ENCODE measurements at places on chromosomes 6 and 20.

DNA sequence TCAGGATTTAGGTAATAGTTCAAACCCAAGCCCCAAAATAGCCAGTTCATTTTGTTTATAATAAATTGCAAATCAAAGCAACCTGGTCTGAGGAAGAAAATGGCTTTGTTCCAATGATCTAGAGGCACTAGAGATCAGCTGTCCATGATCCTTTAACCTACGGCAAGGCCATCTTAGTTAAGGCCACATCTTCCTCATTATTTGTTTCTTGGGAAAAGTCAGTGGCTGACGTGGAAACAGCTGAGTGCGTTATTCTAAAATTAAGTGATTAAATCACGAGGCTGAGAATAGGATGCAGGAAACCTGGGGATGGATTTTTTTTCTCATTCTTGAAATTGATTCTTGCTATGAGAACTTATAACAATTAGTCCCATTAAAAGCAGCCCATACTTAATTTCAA is 10.1 kb upstream of the TENT5A start:
- no peak for DNase-seq

- DNase-seq = no peak
Measured at GRCh38 chr6:95208621-95209020, 368.7 kb upstream of the MANEA start.

DNA sequence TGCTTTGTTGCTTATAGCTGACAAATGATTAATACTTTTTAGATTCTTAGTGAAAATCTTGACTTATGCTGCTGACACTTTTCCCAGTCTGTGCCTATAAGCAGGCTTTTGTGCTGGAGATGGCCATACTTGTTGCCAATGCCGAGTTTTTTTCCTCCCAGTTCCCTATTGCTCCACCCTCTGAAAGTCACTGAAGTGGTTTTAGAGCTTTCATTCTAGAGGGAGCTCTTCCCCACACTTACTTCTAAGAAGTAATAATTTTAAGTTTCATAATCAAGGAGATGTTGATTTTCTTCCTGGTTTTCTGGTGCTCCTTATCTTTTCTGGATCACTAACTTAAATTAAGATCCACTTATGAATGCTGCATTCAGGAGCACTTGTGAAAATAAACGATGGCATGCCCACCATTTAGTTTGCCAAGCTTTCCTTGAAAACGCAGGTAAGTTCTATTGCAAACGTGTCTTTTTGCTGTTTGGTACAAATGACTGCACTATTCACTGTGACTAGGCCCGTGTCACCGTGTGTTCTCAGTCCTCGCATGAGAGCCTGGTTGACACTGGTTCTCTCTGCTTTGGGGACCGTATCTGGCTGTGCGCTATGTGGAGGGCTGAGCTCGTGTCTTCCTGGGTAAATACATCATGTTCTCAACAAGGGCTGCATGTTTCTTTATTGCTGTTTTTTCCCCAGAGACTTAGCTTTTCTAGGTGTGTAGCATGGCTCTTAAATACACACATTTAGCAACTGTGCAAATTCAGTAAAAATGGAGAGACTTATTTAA is 50.2 kb downstream of the GFRA4 start:
- DNase-seq = no peak

- no peak for DNase-seq
Measured at GRCh38 chr20:2387180-2387577, 6.5 kb downstream of the TGM6 start.

DNA sequence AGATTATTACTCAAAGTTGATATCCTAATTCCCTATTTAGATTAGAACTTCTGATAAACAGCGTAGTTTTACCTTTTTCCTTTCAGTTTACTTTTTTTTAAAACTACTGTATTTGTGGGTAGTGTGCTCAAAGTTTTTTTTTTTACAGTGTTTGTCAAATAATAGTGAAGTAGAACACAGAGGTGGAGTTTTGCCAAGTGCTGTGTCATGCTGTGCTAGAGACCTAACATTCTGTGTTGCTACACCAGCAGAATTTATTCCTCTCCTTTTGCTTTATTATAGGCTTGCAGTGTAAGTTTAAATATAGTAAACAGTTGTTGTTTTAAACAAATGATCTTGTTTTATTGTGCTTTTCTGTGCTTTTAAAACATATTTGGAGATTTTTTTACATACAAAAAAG is 125.4 kb downstream of the HIVEP1 start:
- peak; percentile 43 for DNase-seq

GRCh38 chr20:2604506-2604835 is 48.0 kb upstream of the NOP56 start:
- no peak for DNase-seq

- no peak for DNase-seq
Measured at GRCh38 chr20:23654717-23655116, 17.0 kb upstream of the CST3 start.

DNA sequence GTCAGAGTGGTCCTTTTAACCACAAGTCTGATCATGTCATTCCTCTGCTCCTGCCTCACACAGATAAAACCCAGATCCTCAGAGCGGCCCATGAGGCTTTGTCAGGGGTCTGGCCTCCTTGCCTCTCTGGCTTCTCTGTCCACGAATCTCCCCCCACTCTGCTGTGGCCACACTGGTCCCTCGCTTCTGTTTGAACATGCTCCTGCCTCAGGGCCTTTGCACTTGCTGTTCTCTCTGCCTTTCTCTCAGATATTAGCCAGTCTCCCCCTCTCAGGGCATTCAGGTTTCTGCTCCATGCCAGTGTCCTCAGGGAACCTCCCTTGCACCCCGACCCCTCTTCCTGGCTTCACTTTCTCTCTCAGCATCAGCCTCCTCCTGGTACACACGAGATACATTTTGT is 518.5 kb downstream of the PREX1 start:
- DNase-seq = no peak

GRCh38 chr6:122733259-122733658 is 46.3 kb upstream of the FABP7 start:
- DNase-seq = no peak

DNA sequence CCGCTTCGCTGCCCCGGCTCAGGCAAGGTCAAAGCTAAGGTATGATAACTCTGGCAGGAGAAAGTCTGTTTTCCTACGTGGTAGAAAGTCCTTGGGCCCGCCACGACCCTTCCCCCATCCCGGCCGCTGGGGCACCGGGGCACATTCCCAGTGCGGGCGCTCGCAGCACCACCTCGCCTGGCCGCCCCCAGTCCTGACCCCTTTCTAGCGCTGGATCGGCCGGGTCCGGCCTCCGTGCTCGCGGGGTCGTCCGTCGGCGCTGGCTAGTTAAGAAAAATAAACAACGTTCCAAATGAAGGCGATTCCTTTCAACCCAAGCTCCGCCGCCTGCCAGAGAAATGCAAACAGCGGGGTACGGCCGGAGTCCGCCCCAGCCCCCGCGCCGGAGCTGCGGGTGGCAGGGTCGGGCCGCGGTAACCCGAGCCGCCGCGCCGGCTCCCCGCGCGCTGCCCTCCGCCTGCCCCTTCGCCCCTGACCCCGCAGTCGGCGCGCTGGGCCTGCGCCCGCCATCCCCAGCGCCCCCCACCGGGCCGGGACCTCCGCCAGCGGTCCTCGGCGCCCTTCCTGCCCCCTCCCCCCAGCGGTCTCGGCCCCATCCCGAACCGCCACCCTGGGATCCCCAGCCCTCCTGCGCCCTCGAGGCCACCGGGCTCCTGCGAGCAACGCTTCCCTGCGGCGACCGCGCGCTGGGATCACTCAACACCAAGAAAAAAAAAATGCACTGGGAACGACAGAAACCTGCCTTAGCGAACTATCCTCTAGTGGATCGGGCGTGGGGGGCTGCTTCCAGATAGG is 37.6 kb downstream of the NCR2 start:
- DNase-seq = no peak

GRCh38 chr20:17990278-17990972 is 21.6 kb downstream of the MGME1 start:
- no peak for DNase-seq

- no peak for DNase-seq
Measured at GRCh38 chr20:25198663-25199383, 3.3 kb downstream of the ENTPD6 start.

DNA sequence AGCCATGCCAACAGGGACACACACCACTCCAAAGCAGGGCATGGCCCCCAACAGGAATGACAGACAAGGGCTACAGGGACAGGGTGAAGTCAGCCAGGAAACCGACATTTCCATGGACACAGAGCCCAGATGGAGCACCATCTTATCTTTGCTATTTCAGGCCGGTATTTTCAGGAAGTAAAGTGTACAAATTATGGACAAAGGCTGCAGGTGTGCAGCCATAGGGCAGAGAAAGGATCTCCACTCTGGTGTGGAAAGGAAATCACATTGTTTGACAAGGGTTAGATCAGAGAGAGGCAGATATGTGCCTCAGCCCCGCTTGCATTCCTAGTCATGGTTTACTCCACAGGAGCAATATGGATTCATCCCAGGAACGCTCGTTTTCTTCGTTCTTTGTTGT is 81.7 kb upstream of the SLC22A23 start:
- DNase-seq = no peak

- peak; percentile 16 for DNase-seq
Measured at GRCh38 chr6:21134356-21134755, 459.2 kb upstream of the SOX4 start.

DNA sequence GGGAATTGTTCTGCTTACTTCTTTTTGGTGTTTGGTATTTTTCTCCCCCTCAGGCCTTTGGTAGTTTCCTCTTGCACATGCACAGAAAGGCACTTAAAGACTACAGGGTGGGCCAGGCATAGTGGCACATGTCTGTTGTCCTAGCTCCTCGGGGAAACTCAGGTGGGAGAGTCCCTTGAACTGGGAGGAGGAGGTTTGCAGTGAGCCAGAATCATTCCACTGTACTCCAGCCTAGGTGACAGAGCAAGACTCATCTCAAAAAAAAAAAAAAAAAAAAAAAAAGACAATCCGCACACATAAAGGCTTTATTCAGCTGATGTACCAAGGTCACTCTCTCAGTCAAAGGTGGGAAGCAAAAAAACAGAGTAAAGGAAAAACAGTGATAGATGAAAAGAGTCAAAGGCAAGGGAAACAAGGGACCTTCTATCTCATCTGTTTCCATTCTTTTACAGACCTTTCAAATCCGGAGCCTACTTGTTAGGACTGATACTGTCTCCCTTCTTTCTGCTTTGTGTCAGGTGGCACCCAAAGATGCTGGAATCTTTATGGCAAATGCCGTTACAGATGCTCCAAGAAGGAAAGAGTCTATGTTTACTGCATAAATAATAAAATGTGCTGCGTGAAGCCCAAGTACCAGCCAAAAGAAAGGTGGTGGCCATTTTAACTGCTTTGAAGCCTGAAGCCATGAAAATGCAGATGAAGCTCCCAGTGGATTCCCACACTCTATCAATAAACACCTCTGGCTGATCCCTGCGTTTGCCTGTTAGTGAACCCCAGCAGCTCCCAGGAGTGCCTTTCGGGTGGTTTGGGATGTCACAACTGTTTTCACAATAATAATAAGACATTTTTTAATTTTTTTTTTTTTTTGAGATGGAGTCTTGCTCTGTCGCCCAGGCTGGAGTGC is 9.3 kb downstream of the DEFB123 start:
- no peak for DNase-seq

DNA sequence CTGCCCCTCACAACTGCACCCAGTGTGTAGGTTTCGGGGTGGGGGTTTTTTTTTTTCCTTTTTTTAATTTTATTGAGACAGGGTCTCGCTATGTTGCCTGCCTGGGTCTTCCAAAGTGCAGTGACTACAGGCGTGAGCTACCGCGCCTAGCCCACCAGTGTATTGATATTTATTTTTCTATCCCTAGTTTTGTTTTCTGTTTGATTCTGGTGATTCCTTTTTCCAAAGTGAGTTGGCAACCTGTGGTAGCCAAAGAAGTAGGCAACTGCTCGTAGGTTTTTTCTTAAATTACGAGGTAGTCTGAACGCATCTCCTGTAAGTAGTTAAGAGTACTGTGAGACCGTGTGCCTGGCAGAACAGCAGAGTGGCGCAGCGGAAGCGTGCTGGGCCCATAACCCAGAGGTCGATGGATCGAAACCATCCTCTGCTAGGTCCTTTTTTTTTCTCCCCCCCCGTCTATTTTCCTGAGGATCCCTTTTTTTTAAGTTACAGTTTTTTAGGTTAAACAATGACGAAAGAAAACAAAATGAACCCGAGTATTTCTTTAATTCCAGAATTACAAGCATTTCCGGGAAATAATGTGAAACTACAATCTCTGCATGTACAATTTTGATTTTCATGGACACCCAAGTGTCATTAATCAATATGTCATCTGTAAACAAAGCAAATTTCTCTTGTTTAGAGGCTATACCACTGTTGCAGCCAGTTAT is 78.7 kb upstream of the BTN3A2 start:
- no peak for DNase-seq
